ENCODE measurements at places on chromosomes 16 and 17. TPM values are rescaled to one million over a fixed set of nuclear protein-coding genes. Genes with fewer than 3 reads are reported as not detected.

Gene SLC13A5
- not detected for total RNA-seq

Gene CAMKK1
- total RNA-seq, result 8.6 TPM

Gene HS3ST2
- total RNA-seq, result not detected

Gene HOXB9
- under 0.01 TPM for total RNA-seq

Gene GPR179
- total RNA-seq, result 0.17 TPM

Gene NPIPB13
- 2.0 TPM for total RNA-seq

Gene ZP2
- not detected for total RNA-seq
